ENCODE measurements at places on chromosomes 2 and 18.

- no peak for DNase-seq
These were observed 11.7 kb downstream of the B4GALT6 start for GRCh38 chr18:31672628-31673135.

DNA sequence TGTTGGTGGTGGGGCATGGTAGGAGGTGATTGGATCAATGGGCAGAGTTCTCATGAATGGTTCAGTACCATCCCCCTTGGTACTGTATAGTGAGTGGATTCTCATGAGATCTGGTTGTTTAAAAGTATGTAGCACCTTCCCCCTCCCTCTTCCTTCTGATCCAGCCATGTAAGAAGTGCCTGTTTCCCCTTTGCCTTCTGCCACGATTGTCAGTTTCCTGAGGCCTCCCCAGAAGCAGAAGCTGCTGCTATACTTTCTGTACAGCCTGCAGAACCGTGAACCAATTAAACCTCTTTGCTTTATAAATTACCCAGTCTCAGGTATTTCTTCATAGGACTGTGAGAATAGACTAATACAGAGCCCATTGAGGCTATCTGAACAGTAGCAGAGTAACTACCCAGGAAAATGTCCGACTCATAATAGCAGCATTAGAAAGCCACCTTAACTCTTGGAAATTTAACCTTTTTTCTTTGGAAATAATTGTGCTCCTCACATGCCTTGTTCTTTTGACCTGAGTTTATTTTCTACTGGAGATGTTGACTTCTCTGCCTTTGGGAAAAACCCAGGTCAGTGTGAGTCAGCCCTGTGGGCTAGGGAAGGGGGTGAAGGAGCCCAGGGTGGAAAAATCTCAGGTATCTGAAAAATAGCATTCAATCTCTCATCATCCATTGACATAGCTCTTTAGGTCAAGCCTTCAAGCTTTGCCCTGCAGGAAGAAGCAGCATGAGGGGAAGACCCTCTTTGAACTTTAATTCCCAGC, 18.1 kb downstream of the CYP1B1 start:
- no peak for DNase-seq

GRCh38 chr18:58225101-58225500, 181.1 kb downstream of the NEDD4L start:
- peak; percentile 38 for DNase-seq

DNA sequence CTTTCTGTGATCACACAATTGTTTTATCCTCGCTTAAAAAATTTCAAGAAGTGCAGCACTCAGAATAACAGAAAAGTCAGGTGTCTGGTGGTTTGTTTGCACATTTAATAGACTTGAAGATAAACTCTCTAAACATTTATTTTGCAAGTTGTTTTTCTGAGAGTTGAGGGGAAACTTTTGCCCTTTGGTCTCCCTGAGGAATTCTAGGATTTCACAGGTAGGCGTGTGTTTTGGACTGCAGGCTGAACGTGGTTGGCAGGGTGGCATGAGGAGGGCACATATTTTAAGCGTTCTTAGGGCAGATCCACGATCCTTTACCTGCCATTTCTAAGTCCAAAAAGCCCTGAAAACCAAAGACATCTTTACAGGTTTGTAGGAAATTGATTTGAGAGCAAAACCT, 188.6 kb downstream of the NEDD4L start:
- no peak for DNase-seq

DNA sequence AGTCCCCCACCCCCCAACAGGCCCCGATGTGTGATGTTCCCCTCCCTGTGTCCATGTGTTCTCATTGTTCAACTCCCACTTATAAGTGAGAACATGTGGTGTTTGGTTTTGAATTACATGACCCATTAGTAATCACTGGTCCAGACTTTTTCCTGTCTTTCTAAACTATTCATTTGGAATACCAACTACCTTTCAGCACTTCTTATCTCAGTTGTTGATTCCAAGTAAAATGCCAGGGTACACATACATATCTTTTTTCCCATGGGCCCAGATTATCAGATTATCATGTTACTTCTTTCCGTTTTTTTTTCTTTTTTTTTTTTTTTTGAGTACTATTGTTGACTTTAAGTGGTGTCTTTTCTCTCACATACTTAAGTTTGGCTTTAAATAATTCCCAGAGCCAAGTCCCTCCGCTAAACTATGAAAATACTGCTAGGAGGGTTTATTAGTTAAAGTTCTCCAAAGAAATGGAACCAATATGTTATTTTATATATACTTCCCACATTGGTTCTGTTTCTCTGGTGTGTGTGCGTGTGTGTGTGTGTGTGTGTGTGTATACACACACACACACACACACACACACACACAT, 389.3 kb downstream of the IRS1 start:
- DNase-seq: no peak

DNA sequence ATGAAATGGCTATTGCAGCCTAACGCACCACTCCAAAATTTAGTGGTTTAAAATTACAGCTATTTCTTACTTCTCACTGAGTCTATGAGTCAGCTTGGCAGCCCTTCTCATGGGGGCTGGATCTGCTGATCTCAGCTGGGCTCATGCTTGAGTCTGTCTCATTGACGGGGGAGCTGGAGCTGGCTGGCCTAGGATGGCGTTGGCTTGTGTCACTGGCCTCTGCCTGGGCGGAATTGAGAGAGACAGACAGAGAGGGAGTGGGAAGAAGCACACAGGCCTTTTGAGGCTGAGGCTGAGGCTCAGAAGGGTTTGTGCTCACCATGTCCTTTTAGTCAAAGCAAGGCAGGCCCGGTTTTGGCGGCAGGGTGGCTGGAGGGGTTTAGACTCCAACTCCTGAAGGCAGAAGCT, 412.1 kb upstream of the MYT1L start:
- DNase-seq: no peak

All from activated naive CD4-positive, alpha-beta T cell treated with Interleukin-2 at 50 U/mL for 16 hours (primary cell).